ENCODE measurements at places on chromosomes 1 and 21.
A peak's percentile ranks its signal among the peaks of the same experiment; 100 is the strongest.

GRCh38 chr1:219160967-219161366, 12.7 kb upstream of the LYPLAL1 start:
- DNase-seq, result no peak

- DNase-seq, result no peak
Measured at GRCh38 chr1:153345187-153346076, 3.2 kb downstream of the PGLYRP4 start.

GRCh38 chr1:55632906-55633305, 417.7 kb upstream of the USP24 start:
- DNase-seq, result no peak

DNA sequence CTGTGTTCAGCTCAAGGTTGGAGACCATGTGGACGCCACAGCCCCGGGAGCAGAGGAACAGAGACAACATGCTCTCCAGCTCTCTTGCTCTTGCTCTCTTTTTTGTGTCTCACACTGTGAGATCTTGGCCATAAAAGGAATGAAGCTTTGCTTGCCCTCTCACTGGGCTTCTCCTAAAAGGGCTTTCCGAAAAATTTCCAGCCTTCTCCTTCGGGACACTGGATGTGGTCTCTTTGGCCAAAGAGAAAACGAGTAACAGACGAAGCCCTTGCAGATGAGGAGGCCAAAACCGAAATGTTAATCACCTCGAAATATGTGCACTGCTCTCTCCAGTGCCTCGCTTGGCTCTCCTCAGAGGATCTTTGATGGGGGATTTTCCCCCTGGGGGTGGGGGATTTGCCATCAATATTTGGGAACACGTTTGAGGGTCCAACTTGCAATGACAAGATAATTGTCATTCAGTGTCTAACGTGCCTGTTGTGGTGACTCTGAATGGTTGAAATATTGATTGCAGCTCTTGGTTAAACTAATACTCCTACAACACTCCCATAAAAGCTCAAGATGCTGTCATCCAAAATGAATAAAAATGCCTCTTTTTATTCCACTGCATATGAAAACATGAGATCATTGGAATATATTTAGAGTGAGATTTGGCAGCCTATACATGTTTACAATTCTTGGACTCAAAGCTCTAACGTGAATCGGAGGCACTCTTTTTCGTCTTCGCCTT, 68.6 kb upstream of the ANGPTL1 start:
- peak; percentile 81 for DNase-seq

DNA sequence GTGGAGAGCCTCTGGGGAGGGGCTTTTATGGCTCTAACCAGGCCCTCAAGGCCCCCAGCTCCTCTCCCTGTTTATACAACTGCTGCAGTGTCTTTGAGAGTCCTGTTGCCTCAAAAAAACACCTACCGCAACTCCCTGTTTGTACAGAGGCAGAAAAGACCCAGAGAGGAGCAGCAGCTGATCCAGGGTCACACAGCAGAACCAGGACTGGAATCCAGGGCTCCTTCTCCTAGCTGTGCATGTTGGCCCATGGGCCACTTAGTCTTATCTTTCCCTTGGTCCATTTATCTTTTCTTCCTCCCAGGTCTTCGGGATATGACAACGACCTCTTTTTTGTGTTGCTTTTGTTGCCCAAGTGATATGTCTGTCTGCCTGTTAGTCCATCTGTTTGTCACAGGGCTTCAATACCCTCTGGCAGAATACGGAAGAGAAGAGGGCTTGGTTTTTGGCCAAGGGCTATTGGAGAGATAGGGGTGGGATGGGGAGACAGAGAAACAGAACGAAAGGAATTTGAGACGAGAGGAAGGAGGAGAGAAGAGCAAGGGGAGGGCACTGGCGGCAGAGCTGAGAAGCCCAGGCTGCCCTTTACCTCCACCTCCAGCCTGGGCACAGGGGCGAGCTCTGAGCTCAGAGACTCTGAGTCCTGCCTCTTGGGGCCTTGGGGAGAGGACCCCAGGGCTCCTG, 33.5 kb upstream of the WASF2 start:
- DNase-seq, result no peak

GRCh38 chr1:151991663-151992302, 1.9 kb downstream of the S100A10 start:
- no peak for DNase-seq

DNA sequence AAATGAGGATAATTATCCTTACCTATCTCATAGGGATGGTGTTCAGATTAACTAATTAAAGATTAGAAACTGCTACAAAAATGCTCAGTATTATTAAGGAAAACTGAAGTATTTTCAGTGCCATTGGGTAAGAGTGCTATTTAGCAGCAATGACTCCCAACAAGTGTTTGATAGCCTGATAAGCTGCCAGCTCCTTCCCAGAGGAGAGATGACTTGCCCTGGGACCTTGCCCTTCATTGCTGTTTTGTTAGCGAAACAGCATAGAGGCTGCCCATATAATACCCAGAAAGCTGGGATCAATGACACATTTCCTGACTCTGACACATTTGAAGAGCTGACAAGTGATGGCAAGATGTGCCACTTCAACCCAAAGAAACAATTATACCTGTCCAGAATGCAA, 592.2 kb downstream of the ADGRL2 start:
- DNase-seq, result no peak

- DNase-seq, result no peak
Measured at GRCh38 chr1:94434365-94435045, 16.3 kb downstream of the ABCD3 start.

GRCh38 chr1:206011057-206011456, 7.9 kb upstream of the RAB7B start:
- no peak for DNase-seq

- no peak for DNase-seq
Measured at GRCh38 chr1:203034422-203035110, 8.3 kb downstream of the PPFIA4 start.

GRCh38 chr1:193971595-193971994, 785.2 kb upstream of the B3GALT2 start:
- no peak for DNase-seq

DNA sequence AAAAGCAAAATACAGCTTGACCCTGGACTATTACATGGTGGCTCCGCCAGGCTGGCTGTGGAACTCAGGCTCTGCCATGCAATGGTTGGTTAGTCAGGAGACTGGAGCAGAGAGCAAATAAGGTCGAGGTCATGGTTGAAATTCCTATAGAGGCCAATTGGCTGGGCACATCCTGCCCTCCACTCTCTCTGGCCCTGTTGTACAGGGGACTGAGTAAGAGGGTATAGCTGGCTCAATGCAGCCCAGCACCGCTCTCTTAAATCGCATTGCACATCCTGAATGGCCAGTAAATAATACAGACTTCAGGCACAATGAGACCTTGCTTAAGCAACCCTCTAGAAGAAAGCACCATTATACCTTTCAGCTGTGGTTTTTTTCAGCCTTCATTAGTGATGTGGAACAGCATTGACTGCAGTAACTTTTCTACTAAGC, 59.3 kb upstream of the PPP2R5A start:
- no peak for DNase-seq

- DNase-seq, result no peak
Measured at GRCh38 chr1:1917304-1917976, 1.6 kb downstream of the TMEM52 start.

- no peak for DNase-seq
Measured at GRCh38 chr1:26203642-26204318, 13.4 kb downstream of the CATSPER4 start.

DNA sequence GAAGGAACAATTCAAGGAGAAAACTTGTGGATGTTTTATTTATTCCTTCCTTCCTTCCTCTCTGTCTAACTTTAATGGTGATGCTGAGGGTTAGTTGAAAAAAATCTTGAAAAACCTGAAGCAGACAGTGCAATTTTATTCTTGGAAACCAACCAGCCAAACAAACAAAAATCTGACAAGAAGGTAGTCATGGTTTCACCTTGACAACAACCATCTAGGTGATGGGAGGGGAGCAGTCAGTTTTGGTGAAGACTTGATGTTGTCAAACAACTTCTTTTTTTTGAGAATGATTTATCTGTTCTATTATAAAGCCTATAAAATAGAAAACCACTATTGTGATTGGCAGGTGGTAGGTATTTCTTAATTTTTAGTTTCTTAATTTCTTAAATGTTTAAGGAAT, 92.4 kb upstream of the GPR88 start:
- no peak for DNase-seq

- no peak for DNase-seq
Measured at GRCh38 chr1:205593967-205594366, 37.8 kb downstream of the ELK4 start.

DNA sequence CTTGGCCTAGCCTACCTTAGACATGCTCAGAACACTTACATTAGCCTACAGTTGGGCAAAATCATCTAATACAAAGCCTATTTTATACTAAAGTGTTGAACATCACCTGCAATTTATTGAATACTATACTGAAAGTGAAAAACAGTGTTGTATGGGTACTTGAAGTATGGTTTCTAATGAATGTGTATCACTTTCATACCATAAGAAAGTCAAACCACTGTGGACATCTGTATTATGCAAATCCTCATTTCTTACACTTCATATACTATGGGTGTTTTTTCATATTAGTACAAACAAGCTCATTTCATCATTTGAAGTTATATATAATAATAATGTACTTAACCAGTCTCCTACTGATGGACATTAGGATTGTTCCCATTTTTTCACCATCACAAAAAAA, 41.2 kb downstream of the TDRD5 start:
- DNase-seq, result no peak

DNA sequence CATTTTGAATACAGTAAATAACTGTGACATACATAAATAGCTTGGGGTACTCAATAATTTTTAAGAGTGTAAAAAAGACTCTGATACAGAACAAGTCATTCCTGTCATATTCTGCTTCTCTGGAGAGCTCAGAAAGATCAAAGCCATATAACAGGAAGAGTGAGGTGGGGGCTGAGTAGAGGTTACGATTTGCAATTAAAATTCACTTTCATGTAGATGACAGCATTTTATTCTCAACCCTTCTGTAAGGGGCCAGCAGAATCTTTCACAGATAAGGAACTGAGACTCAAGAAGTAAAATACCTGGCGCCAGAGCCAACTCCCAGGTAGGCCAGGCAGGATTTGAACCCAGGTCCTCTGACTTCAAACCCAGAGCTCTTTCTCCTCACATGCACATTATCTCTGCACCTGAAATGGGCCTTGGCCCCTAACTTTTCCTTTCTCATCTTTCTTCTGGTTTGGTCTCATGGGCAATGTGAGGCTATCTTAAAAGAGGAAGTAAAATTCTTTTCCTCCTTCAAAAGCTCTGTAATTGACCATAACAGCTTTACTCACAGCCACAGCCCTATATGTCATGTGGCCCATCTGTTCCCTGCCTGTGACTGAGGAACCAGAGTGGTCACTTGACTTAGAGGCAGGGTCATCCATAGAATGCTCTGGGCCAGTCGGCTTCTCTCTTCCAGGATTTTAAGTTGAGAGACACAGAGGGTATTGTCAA, 80.9 kb upstream of the SYT6 start:
- no peak for DNase-seq

DNA sequence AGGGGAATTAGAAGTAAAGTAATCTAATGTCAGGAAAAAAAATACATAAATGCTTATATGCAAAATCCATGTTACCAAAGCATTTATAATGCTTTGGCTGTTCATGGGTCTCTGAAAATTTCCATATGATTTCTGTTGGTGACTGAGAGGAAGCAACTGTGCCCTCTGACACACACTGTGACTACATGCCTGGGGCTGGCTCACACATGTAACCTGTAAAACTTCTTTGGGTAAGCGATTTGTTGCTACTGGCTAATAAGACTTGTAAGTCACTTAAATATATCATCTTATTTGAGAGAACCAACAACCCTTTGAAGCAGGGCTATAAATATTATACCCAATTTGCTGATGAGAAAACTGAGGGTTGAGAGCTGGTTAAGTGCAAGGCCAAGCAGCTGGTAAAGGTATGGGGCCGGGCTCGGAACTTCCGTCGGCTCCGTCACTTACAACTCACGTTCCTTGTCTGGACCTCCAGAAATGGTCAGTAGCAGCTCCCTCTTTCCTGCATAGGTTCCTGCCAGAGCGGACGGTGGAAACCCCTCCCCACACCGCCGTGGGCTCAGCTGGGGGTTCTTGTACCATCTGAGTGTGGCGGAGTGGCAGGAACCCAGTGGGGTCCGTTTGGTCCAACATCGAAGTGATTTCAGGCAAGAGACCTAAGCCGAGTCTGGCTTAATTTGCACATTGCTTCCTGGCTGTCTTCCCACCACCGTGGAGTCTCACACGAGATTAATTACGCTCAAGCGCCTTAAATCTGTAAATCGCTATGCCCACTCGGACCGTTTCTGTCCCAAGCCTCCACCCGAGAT, 714 bp downstream of the DFFA start:
- no peak for DNase-seq

DNA sequence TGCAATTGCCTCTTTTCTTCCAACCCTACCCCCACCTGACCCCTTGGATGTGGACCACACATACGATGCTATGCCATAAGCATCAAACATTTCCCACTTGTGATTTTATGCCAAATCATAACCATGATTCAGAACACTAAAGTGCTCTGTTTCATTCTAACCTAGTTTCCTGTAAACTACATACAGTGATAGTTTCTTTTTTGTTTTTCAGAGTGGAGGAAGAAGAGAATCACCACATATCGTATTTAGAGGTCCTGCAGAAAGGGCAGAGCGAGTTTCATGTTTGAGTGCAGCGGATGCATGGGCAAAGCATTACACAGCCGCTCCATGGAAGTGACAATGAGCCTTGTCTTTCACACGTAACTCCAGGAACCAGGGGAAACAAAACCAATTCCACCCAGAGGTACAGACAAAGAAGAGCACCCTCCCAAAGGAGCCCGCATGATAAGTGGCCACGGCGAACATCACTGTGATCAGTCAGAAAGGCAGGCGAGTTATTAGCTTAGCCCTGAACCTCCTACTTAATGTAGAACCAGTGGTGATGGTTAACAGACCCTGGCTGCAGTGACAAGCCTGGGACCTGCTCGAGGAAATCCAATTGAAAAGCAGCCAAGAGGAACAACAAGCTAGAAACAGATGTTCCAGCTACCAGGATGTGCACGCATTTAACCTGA, 64.0 kb upstream of the ZNF281 start:
- peak; percentile 17 for DNase-seq

DNA sequence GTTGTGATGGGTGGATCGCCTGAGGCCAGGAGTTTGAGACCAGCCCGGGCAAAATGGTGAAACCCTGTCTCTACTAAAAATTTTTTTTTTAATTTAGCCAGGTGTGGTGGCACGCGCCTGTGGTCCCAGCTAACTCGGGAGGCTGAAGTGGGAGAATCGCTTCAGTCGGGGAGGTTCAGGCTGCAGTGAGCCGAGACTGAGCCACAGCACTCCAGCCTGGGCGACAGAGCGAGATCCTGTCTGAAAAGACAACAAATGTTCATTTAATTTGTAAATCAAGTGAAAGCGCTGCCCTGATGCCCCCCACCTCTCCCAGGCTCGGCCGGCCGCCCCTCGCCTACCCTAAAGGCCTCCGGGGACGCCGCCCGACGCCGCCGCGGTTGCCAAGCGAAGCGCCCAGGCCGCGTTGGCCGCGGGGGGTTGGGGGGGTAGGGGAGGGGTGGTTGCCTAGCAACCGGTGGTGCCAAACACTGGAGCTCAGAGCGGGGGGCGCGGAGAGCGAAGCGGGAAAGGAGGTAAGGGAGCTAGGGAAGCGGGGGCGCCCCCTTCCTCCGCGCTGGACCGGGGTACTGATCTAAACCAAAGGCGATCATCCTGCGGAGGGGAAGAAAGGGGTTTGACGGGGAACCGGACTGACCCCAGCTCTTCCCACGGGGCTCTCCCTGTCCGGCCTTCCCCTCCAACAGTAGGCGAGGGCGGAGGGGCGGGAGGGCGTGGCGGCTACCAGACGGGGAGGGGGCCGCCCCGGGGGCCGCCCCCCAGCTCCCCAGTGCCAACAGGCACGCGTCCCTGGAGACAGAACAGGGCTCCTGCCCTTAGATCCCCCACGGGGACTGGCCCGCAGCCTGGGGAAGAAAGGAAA, at the start of gene TEKT2:
TEKT2 (plus strand) TSS at position 460 of the 862 bp plus-strand sequence. CDS start 828 bp downstream, outside the sequence.
- peak; percentile 43 for DNase-seq

GRCh38 chr1:33322870-33323585, 2.1 kb upstream of the A3GALT2 start:
- DNase-seq, result no peak

Data from hindlimb muscle (tissue), 1 donor.